ENCODE measurements at places on chromosomes 16 and 17.

DNA sequence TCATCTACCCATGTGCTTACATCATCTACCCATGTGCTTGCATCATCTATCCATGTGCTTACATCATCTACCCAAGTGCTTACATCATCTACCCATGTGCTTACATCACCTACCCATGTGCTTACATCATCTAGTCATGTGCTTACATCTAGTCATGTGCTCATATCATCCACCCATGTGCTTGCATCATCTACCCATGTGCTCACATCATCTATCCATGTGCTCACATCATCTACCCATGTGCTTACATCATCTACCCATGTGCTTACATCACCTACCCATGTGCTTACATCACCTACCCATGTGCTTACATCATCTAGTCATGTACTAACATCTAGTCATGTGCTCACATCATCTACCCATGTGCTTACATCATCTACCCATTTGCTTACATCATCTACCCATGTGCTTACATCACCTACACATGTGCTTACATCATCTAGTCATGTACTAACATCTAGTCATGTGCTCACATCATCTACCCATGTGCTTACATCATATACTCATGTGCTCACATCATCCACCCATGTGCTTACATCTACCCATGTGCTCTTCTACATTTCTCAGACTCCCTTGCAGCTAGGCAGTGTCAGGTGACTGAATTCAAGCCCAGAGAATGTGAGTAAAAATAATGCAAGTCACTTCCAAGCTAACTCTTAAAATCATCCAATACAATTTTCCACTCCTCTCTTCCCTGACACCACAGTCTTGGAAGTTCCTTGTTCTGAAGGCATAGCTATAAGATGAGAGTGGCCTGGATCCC is 196.8 kb downstream of the CBLN1 start:
- DNase-seq = no peak

DNA sequence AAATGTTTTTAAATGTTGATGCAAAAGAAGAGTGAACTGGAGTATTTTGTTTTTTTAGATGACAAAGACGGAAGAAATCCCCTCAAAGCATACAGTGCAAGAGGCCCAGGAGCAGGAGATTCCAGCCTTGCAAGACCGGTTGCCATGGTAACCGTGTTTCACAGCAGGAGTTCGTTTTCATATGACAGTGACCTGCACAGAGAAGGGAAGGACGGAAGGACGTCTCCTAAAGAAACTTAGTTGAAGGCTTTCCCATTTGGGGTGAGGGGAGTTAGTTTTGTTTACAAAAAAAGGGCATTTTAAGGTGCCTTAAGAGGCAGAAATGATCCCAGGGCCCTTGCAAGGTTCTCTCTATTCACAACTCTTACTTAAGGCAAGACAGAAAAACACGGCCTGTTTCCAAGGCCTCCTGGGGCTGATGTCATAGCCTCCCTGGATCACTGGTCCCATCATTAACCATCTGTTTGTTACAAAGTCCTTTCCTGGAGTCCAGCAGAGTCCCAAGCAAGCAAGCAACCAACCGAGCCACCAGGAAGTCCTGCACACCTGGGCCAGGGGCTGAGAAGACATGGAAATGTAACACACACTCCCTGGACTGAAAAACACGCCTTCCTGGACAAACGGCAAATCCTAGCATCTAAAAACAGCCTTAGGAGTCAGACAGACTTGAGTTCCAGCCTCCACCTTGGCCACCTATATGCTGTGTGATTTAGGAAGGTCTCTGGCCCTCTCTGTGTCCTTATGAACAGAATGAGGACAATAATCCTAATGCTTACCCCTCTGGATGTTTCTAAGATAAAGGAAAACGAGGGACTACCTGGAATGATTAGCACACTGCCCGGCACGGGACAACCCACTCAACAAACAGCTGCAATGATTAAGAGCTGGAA is 30.3 kb upstream of the RPH3AL start:
- DNase-seq = peak; percentile 13

DNA sequence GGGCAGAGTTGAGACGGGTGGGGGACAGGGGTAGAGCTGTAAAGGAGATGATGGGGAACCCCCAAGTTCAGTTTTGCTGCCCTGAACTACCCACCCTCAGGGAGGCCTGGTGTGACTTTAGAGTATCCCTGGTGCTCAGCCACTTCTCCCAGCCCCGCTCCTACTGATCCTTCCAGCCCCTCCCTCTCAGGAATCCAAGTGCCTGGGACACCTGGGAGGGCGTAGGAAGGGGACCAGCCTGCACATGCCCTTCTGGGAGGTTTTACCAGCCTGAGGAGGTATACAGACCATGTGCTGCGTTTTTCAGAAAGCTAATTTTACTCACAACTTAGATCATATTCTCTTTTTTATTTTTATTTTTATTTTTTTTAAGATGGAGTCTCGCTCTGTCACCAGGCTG is 4.1 kb downstream of the ST6GALNAC2 start:
- no peak for DNase-seq

GRCh38 chr16:78761427-78761826 is 662.0 kb downstream of the WWOX start:
- DNase-seq = no peak

DNA sequence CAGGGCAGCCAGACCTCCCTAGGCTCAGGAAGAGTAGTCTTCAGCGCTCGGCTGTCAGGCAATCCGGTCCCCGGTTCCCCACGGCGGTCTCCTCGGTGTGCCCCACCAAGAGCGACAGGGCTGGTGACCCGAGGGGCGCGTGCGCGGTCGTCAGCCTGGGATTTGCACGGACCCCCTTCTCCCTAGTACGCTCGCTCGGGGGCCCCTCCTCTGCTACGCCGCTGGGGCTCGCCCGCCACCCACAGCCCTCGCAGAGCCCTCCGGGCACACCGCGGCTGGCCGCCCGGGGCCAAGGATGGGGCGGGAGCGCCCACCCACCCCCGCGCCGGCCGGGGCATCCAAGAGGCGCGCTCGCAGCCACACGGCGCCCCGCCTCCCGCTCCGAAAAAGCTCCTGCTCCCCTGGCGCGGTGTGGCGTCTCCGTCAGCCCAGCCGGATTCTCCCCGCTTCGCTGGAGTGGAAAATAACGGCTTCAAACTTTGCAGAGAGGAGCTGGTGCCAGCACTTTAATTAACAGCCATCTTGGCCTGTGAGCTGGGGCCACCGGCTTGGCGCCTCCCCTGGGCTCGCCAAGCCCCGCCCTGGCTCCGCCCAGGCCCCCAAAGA is 2.1 kb upstream of the C1QL1 start:
- DNase-seq = peak; percentile 34
